ENCODE measurements at places on chromosomes 2 and 18. TPM values are rescaled to one million over a fixed set of nuclear protein-coding genes. Genes with fewer than 3 reads are reported as not detected.

GRCh38 chr2:171390941-171391516, 42.8 kb downstream of the METTL8 start:
- H3K27ac ChIP-seq: no peak overlapping the region
- peaks cover 16% of the 10 kb centered on the region for H3K4me1 ChIP-seq
- DNase-seq: peak; percentile 44
- H3K36me3 ChIP-seq: peaks cover 23% of the 10 kb centered on the region
- H3K27me3 ChIP-seq: no peaks in the 10 kb centered on the region

GRCh38 chr18:39749154-39749553, 2183.6 kb upstream of the CELF4 start:
- H3K36me3 ChIP-seq: no peaks in the 10 kb centered on the region
- DNase-seq: no peak
- H3K4me1 ChIP-seq: no peaks in the 10 kb centered on the region
- no peak overlapping the region for H3K4me3 ChIP-seq
- H3K27ac ChIP-seq: no peak overlapping the region

GRCh38 chr2:941871-942270, 8.8 kb upstream of the SNTG2 start:
- H3K36me3 ChIP-seq: peaks cover 6% of the 10 kb centered on the region
- no peak overlapping the region for H3K27ac ChIP-seq
- peaks cover 24% of the 10 kb centered on the region for H3K4me1 ChIP-seq

DNA sequence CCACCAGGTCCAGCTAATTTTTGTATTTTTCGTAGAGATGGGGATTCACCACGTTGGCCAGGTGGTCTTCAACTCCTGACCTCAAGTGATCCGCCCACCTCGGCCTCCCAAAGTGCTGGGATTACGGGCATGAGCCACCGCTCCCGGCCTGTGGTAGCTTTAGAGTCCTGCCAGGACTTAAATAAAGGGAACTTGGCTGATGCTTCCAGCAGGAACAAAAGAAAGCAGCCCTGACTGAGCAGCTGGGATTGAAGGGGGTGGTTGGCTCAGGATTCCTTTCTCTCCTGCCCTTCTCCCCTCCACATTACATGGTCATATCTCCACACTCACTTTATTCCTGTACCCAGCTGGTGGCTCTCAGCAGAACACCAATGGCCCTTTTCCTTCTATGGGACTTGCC, 20.0 kb downstream of the EFHD1 start:
- H3K36me3 ChIP-seq: no peaks in the 10 kb centered on the region
- no peak for DNase-seq
- no peak overlapping the region for H3K27ac ChIP-seq
- H3K4me3 ChIP-seq: no peak overlapping the region
- no peaks in the 10 kb centered on the region for H3K27me3 ChIP-seq

DNA sequence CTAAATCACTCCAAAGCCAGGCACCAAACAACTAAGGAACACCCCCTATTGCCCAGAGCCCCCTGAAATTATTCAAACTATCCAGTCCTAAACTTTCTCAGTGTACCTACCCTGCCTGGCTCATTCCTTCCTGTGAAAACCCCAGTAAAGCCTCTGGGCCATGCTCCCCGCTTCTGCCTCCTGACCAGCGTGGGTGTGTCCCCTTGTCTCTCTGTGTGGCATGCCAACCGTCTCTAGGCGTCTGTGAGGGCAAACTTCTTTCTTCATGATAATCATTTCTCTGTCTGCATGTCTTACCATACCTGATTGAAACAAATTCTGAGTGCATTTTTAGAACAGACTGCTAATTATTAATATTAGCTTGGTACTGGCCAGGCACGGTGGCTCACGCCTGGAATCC, 109.0 kb upstream of the MSH2 start:
- no peak overlapping the region for H3K4me3 ChIP-seq
- no peaks in the 10 kb centered on the region for H3K27me3 ChIP-seq
- H3K36me3 ChIP-seq: no peaks in the 10 kb centered on the region
- DNase-seq: no peak
- no peak overlapping the region for H3K27ac ChIP-seq

- no peaks in the 10 kb centered on the region for H3K4me1 ChIP-seq
- no peaks in the 10 kb centered on the region for H3K27me3 ChIP-seq
- no peaks in the 10 kb centered on the region for H3K36me3 ChIP-seq
- no peak for DNase-seq
Observed at GRCh38 chr2:14418115-14418514, 214.4 kb upstream of the LRATD1 start.

DNA sequence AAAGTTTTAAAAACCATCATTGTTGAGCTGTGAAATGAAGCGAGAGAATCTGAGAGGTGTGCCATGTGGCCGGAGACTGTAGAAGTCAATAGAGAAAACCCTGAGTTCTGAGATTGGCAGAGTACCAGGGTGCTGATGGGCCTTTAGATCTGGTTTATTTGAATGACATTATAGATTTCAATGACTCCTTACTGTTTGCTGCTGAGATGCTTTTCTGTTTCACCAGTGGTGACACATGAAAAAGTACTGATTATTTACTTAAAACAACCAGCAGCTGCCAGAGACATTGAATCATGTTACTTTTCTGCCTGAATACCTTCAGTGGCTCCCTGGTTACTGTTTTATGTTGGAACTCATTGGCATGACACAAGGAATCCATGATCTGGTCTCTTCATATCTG, 602.7 kb upstream of the ZNF804A start:
- no peak overlapping the region for H3K27ac ChIP-seq
- no peaks in the 10 kb centered on the region for H3K27me3 ChIP-seq
- no peaks in the 10 kb centered on the region for H3K4me1 ChIP-seq
- H3K36me3 ChIP-seq: no peaks in the 10 kb centered on the region
- no peak for DNase-seq

DNA sequence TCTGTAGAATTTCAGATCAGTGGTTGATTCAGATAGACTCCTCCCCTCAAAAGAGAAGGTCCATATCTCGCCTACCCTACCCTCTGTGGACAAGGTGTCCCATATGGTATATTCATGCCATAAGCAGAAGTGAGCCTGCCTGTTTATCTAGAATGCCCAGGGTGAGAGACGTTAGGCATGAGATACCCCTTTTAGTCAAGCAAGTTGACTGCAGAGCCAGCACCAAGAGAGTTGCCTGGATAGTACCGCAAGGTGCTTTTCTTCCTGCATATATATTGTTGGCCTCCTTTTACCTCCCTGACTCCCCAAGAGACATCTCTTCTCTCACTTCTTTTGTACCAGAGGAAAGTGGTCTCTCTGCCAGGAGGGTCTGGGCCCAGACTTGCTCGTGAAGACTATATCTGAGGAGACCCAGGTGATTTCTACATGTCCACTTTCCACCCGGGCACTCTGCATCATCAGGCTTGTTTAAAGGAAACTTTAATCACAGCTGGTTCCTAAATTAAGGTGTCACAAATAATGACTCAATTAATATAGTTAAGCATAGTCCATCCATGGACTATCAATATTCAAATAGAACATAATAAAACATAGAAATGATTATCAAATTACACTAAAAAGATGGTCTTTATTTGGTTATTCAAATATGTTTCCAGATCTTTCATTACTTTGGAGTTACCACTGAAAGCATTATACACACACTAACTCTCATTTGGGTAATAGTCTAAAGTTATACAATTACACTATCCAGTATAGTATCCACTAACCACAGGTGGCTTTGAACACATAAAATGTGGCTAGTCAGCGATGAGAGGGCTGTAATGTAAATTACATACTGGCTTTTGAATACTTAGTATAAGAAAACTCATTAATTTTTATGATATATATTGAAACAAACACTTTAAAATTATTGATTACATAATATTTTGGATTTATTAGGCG, 4.1 kb downstream of the ITGA4 start:
- peak; percentile 28 for DNase-seq
- peak overlapping the region; percentile 92 for H3K4me3 ChIP-seq
- H3K4me1 ChIP-seq: peaks cover 50% of the 10 kb centered on the region
- H3K36me3 ChIP-seq: peaks cover 63% of the 10 kb centered on the region
- peak overlapping the region; percentile 93 for H3K27ac ChIP-seq
- no peaks in the 10 kb centered on the region for H3K27me3 ChIP-seq

- DNase-seq: no peak
- H3K27me3 ChIP-seq: peaks cover 1% of the 10 kb centered on the region
- no peak overlapping the region for H3K27ac ChIP-seq
- H3K4me1 ChIP-seq: no peaks in the 10 kb centered on the region
- no peak overlapping the region for H3K4me3 ChIP-seq
Observed at GRCh38 chr2:63755216-63755615, 86.5 kb upstream of the UGP2 start.

The GPR35 gene
- total RNA-seq: 14.4 TPM

The DCDC2C gene
- total RNA-seq: not detected

DNA sequence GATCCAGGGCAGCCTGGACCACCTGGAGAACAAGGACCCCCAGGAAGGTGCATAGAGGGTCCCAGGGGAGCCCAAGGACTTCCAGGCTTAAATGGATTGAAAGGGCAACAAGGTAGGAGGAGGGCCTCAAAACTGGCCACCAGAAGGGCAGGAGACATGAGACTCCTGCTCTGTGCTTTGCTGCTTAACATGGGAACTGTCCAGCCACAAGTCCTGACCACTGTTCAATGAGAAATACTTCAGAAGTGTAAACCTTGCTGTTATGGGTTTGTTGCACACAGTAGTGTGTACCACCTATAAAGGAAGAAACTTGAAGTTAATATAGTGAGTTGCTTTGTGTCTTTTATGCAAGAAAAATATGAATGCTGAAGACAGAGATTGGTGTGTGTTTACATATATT, 44.2 kb upstream of the MFF start:
- H3K27me3 ChIP-seq: no peaks in the 10 kb centered on the region
- no peaks in the 10 kb centered on the region for H3K36me3 ChIP-seq
- no peaks in the 10 kb centered on the region for H3K4me1 ChIP-seq
- DNase-seq: no peak

GRCh38 chr2:218363736-218364135, 7.1 kb downstream of the CATIP start:
- H3K27me3 ChIP-seq: peaks cover 1% of the 10 kb centered on the region
- no peaks in the 10 kb centered on the region for H3K36me3 ChIP-seq
- no peak overlapping the region for H3K27ac ChIP-seq
- no peak overlapping the region for H3K4me3 ChIP-seq

- peak overlapping the region; percentile 10 for H3K27ac ChIP-seq
- no peaks in the 10 kb centered on the region for H3K36me3 ChIP-seq
- H3K4me3 ChIP-seq: no peak overlapping the region
Observed at GRCh38 chr2:112798979-112799975, 15.0 kb upstream of the IL1A start.

- no peaks in the 10 kb centered on the region for H3K4me1 ChIP-seq
- H3K27ac ChIP-seq: no peak overlapping the region
- no peaks in the 10 kb centered on the region for H3K36me3 ChIP-seq
- no peak overlapping the region for H3K4me3 ChIP-seq
- H3K27me3 ChIP-seq: no peaks in the 10 kb centered on the region
Observed at GRCh38 chr2:19799881-19800780, 101.7 kb downstream of the TTC32 start.

DNA sequence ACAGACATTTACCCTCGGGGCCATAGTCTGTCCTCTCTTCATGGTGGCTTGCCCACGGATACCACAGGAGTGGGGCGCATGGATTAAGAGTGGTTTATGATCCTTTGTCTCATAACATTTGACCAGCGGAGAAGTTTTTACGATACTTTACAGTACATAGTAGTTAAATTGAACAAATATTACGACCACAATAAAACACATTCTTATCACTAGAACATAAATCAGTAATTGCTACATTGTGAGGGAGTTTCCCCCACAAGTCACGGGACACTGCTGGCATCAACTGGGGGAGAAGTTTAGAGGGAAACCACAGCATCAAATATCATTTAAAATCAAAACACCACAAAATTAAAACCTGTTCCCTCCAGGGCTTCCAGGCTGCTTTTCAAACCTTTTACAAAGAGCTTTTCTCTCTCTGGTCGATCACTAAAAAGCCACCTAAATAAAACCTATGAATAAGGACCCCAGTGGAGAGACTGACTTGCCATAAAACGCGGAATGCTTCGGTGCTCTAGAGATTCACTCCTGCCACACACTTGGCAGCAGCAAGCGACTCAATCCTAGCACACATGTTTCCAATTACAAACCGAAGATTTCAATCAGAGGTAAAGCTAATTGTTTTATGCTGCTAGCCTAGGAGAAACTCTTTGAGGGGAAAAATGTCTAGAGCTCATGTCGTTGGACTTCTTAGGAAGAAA, 173.7 kb upstream of the HNRNPA3 start:
- H3K27me3 ChIP-seq: peaks cover 3% of the 10 kb centered on the region
- no peak for DNase-seq
- no peaks in the 10 kb centered on the region for H3K36me3 ChIP-seq
- H3K27ac ChIP-seq: no peak overlapping the region
- no peaks in the 10 kb centered on the region for H3K4me1 ChIP-seq
- H3K4me3 ChIP-seq: no peak overlapping the region

- H3K27ac ChIP-seq: no peak overlapping the region
- H3K4me1 ChIP-seq: no peaks in the 10 kb centered on the region
- H3K36me3 ChIP-seq: no peaks in the 10 kb centered on the region
- H3K4me3 ChIP-seq: no peak overlapping the region
- no peaks in the 10 kb centered on the region for H3K27me3 ChIP-seq
Observed at GRCh38 chr2:153967248-153967973, 95.7 kb downstream of the GALNT13 start.

DNA sequence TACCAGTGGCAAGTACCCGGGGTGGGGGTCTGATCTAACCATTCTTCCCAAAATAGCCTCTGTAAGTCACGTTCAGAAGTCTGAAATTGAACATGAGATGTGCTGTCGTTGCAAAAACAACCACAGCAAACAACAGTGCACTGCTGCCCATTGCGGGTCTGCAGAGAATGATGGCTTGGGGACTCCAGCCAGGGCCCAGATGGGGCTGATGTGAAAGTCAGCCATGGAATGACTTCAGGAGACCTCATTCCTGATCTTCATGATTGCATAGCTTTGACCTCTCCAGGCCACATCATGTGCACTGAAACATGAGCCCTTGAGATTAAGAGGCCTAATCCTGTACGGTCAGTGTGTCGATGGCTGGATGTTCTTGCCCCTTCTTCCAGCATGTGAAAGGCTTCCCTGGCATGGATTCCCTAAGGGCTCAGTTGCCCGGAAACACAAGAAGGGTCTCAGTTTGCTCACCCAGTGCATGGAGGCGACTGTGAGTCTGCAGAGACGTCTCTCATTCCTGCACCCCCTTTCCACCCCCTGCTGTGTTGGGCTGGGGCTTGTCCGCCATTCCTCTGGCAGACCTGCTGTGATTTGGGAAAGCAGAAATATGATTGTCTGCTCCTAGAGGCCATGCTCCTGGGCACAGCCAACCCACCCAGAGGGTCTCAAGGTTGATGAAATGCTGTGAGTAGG, 191.6 kb downstream of the SEPTIN10 start:
- H3K36me3 ChIP-seq: peaks cover 2% of the 10 kb centered on the region
- no peaks in the 10 kb centered on the region for H3K4me1 ChIP-seq
- no peaks in the 10 kb centered on the region for H3K27me3 ChIP-seq
- no peak for DNase-seq
- H3K4me3 ChIP-seq: no peak overlapping the region
- no peak overlapping the region for H3K27ac ChIP-seq

The GLI2 gene
- not detected for total RNA-seq

- peak overlapping the region; percentile 47 for H3K4me3 ChIP-seq
- peaks cover 46% of the 10 kb centered on the region for H3K4me1 ChIP-seq
- peak; percentile 92 for DNase-seq
- peak overlapping the region; percentile 96 for H3K27ac ChIP-seq
- H3K27me3 ChIP-seq: no peaks in the 10 kb centered on the region
Observed at GRCh38 chr18:54149078-54149697, 75.3 kb downstream of the MBD2 start.

GRCh38 chr2:132668189-132668823, 1.7 kb downstream of the LYPD1 start:
- H3K36me3 ChIP-seq: no peaks in the 10 kb centered on the region
- DNase-seq: no peak
- H3K4me1 ChIP-seq: no peaks in the 10 kb centered on the region
- peaks cover 34% of the 10 kb centered on the region for H3K27me3 ChIP-seq
- no peak overlapping the region for H3K27ac ChIP-seq
- H3K4me3 ChIP-seq: no peak overlapping the region

The LHCGR gene
- total RNA-seq: not detected

The NIF3L1 gene
- total RNA-seq: 30.8 TPM

The ITM2C gene
- total RNA-seq: 43.4 TPM

All from activated CD8-positive, alpha-beta T cell treated with anti-CD3 and anti-CD28 coated beads for 36 hours (primary cell).